ENCODE measurements at places on chromosomes 1 and 21.

GRCh38 chr1:161985301-161985822 is 38.3 kb downstream of the OLFML2B start:
- no peak for DNase-seq

- no peak for DNase-seq
Measured at GRCh38 chr1:93668121-93668520, 13.5 kb downstream of the BCAR3 start.

DNA sequence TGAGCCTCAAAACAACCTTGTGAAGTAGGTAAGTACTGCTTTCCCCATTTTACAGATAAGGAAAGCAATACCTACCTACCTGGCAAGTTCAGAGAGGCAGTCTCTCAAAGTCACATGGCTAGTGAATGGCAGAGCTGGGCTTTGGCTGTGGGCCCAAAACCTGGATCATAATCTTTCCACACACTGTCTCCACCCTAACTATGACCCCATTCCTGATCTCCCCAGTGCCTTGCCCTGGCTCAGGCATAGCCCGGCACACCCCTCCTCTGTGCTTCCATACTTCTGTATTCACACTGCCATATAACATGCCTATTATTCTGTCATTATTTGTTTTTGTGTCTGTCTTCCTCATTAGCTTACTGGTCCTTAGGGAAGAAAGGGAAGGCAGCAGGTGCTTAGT is 15.9 kb downstream of the GNG12 start:
- DNase-seq, result no peak

- peak; percentile 41 for DNase-seq
Measured at GRCh38 chr1:203934027-203934426, 72.6 kb downstream of the SNRPE start.

GRCh38 chr1:175548774-175549173 is 194.6 kb downstream of the TNR start:
- DNase-seq, result peak; percentile 23

- no peak for DNase-seq
Measured at GRCh38 chr1:23561076-23561812, 1.9 kb upstream of the ID3 start.

DNA sequence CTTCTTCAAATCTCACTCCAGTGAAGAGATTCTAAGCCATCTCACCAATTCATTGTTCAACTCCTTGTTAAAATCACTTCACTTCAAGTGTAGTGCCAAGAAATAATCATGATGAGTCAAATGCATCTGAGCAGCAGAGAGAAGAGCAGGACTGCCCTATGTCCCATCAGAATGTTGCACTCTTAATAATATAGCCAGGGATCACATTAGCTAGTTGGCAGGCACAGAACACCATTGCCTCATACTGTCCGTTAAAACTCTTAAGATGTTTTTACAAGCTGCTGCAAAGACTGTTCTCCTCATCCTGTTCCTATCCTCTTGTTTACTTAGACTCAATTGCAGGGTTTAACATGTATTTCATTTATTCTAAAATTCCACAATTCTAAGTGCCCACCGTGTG is 432.9 kb downstream of the PLPP3 start:
- no peak for DNase-seq

DNA sequence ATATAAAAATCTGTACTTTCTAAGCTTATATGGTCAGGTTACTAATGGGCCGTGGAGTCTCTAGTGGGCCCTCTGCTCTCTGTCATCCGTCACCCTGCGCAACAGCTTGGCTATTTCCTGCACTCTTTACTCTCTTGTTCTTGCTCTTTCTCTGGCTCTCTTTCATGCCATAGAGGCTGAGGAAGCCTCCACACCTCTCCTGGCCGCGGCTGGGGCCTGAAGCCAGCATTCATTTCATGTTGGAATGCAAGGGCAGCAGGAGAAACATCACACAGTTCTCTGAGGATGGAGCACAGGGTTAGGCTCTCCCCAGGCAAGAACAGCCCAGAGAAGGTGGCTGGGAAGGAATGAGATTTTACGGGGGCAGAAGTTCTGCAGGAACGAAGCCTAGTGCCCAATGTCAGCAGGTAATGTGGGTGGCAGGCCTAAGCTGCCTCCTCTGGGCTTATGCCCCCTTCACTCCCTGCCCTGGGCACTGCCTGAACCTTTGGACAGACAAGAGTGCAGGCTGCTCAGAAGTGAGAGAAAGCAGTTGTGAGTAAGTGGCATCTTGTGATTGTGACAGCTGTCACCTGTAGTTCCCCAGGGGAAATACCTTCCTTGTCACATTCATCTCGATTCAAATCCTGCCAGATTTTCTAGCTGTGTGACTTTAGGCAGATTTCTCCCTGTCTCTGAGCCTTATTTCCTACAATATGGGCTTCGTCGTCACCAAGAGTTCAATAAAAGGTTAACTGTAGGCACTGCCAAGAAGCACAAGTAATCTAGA is 3.6 kb upstream of the FHAD1 start:
- no peak for DNase-seq

DNA sequence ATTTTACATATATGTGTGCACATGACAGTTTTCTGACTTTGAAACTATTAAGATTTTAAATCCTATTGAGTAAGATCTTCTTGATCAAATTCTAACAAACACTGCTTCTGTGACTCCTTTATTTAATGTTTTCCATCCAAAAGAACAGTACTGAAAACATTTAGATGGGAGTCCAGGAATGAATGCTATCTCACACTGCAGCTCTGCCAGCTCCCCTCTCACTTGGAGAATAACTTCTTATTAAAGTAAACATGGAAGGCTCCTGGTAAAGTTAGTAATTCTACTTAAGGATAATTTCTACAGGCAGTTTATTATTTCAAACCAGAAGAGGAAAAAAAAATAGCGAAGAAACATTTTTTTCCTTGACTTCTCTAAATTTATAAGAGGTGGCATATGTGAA is 349.1 kb downstream of the DPYD start:
- no peak for DNase-seq

Measured in HT1080 (cell line).